ENCODE measurements at places on chromosomes 12 and 14.

- DNase-seq, result no peak
Measured at GRCh38 chr12:90951432-90952105, 3.4 kb downstream of the CCER1 start.

DNA sequence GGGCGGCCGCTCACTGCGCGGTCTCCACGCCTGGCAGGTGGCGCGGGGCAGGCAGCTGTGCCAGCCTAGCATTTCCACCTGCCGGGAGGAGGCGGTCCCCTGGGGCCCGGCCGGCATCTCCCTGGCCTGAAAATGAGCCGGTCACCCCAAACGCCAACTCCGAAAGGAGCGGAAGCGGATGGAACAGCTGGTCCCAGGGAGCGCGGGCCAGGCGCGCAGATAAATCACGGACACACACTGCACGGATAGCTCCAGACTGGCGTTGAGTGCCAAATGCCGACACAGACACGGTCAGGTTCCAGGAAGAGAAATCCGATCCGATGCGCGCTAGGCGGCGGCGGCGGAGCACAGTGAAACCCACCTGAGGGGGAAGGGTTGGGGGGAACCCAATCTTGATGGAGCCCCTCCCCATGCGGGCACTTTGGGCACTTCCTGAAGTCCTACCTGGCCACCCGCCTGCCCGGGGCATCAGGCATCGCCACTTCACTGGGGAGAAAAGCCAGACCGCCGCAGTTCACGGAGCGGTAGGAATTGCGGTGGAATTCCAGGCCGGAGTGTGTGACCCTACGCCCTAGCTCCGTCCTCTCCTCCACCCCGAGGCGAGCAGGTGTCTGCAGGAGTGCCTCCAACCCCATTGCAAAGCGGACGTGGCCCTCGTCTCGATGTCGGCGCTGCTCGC is 624 bp upstream of the PLEKHD1 start:
- DNase-seq, result peak; percentile 27

DNA sequence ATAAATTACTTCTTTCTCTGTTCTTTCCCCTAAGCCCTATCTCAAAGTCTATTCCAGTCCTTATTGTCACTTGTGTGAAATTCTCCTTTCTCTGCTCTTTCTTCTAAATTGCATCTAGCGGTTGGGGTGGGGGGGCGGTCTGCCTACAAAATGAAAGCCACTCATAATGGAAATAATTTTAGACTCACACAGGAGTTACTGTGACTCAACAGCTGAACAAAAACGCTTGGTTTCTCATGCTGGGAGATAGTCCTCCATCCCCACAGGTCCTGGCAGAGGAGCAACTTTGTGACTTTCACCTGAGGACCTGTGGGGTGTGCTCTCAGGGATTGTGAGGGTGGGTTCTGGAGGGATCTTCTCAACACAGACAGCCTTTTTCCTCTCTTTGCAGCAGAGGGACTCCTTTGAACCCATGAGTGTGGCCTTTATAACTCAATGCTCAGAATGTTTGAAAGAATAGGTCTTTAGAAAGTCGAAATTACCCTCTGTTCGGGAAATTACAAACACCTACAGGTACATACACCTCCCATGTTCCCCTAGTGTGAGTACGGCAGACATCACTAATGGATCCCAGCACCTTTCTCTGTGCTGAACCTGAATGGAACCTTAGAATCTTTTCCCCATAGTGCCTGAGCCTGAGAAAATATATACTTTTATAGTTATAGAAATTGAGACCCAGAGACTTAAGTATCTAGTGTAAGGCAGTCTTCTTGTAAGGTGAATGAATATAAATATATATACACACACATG is 109.7 kb downstream of the CHST11 start:
- no peak for DNase-seq

DNA sequence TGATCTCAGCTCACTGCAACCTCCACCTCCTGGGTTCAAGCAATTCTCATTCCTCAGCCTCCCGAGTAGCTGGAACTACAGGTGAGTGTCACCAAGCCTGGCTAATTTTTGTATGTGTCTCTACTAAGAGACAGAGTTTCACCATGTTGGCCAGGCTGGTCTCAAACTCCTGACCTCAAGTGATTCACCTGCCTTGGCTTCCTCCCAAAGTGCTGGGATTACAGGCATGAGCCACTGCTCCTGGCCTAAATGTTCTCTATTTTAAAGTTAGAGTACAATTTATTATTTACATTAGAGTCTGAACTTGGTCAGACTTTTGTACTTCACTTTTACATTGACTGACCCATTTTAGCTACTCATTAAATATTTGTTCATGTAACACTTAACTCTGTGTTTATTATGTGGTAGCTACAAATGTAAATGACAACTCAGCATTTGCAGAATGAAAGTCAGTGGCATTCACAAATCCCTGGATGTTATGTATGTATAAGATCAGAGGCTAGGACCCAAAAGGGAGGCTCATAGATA is 409.6 kb downstream of the APAF1 start:
- DNase-seq, result no peak

- no peak for DNase-seq
Measured at GRCh38 chr14:89635615-89636014, 218.6 kb upstream of the FOXN3 start.

- no peak for DNase-seq
Measured at GRCh38 chr14:97306133-97306759, 509.1 kb downstream of the VRK1 start.

GRCh38 chr14:68627050-68627867 is 165.6 kb downstream of the ZFP36L1 start:
- no peak for DNase-seq

GRCh38 chr14:56160088-56160487 is 41.9 kb downstream of the PELI2 start:
- no peak for DNase-seq

- no peak for DNase-seq
Measured at GRCh38 chr14:92404421-92404820, 81.5 kb downstream of the SLC24A4 start.

- DNase-seq, result no peak
Measured at GRCh38 chr14:104051092-104051813, 34.2 kb upstream of the ASPG start.

- no peak for DNase-seq
Measured at GRCh38 chr12:29309320-29309902, 71.6 kb downstream of the ERGIC2 start.

GRCh38 chr12:110005319-110005973 is 6.2 kb downstream of the ANKRD13A start:
- DNase-seq, result no peak

DNA sequence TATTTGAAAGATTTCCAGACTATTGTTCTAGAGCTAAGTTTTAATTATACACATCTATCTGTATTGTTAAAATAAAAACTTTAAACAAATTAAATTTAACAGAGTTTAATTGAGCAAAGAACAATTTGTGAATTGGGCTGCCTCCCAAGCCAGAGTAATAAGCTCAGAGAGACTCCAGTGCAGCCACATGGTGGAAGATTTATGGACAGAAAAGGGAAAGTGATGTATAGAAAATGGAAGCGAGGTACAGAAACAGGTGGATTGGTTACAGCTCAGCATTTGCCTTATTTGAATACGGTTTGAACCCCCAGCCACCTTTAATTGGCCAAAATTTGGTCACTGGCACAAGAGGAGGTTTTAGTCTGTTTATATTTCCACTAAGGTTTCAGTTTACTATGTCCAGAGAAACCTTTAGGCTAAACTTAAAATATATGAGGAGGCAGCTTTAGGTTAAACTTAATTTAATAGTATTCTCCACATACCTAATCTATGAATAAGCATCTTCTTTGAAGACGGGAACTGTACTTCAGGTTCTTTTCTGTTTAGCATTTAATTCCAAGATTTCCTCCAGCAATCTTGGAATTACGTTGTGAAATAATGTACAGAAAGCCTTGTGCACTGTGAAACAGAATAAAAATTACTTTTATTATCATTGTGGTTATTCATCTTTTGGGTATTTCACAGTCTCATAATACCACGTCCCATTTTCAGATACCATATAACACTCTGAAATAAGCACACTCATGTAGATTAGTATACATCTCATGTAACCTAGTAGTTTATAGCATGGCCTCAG is 19.4 kb downstream of the SRGAP1 start:
- DNase-seq, result no peak

GRCh38 chr12:10027721-10028120 is 2.8 kb upstream of the CLEC9A start:
- DNase-seq, result no peak

DNA sequence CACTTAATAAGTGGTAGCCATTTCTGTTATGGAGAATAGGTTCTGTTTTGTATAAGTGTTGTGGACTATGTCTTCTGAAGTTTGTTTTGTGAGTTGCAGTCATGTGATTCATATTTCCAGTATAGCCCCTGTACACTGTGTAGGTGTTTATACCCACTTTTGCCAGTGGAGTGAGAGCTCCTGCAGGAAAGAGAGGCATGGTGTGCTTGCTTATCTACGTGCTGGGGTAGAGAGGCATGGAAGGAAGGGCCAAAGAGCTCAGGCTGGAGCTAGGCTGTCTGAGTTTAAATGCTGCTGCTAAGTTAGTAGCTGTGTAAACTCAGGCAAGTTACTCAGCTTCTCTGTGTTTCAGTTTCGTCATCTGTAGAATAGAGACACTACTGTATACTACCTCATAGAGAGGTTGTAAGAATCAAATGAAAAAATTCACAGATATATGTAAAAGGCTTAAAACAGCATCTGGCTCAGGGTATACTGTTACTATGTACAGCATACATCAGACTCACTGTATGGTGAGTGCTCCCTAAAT is 88.2 kb upstream of the SLC38A2 start:
- DNase-seq, result no peak

- DNase-seq, result no peak
Measured at GRCh38 chr14:49982082-49982481, 89.2 kb downstream of the ARF6 start.

GRCh38 chr12:26564391-26564790 is 268.6 kb downstream of the ITPR2 start:
- DNase-seq, result no peak

DNA sequence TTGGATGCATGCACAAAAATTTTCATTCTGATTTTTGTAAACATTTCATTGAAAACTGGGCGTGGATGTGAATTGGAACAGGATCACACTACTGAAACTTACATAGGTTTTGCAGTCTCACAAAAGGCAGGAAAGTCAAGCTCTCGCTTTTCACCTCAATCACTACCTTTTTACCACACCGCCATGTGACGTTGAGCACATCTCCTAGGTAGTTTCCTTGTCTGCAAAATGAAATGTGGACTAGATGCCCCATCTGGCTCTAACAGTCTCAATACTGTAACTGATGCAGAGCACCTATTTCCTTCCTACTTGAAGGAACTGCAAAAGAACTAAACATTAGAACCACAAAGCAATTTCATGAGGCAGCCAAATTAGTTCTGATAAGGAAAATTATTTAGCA is 4.4 kb upstream of the YY1 start:
- no peak for DNase-seq

DNA sequence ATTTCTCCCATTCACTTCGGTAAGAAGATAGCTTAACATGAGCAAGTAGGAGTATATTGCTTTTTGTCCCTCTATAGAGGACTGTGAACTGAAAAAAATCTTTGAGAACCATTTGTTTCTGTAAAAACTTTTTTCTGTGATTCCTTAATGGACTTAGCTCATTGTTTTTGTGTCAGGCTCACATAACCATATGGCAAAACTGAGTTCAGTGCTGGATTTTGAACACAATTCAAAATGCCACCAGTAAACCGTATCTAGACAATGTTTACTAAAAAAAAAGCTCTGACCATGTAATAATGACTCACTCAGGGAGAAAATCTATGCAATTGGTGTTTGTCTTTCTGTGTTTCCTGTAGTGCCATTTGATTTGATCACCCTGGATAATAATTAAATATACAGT is 5.2 kb downstream of the TRHDE start:
- DNase-seq, result no peak

DNA sequence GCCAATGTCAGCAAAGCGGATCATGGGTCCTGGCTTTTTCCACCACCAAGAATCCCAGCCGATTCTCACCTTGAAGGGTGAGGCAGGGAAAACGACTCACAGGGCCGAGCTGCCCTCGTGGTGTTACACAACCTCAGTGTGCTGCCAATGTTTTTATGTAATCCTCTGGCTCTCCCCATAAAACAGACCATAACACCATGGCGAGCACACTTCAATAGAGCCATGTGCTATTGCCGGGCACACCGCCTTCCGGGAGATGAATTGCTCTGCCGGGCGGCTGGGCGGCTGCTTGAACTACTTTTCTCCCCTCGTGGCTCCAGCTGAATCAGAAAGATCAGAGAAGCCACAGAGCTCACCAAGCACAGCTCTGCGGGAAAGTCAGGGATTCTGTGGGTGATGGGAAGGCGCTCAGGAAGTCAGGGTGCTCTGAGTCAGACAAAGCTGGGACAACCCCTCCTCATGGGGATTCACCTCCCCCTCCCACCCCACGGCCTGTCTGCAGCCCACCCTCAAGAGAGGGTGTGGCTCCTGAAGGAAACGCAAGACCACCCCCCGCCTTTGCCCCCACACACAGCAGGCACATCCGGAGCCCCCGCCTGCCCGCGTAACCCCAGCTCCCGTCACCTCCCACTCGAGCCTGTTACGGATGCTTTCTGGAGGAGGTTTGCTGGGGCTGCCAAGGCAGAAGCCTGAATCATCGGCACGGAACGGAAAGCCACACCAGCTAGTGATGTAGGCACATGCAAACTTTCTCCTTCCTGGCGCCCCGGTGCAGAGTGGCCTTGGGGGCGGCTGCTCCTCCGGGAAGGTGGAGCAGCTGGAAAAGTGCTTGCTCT is 1.8 kb downstream of the GALNT9 start:
- no peak for DNase-seq

DNA sequence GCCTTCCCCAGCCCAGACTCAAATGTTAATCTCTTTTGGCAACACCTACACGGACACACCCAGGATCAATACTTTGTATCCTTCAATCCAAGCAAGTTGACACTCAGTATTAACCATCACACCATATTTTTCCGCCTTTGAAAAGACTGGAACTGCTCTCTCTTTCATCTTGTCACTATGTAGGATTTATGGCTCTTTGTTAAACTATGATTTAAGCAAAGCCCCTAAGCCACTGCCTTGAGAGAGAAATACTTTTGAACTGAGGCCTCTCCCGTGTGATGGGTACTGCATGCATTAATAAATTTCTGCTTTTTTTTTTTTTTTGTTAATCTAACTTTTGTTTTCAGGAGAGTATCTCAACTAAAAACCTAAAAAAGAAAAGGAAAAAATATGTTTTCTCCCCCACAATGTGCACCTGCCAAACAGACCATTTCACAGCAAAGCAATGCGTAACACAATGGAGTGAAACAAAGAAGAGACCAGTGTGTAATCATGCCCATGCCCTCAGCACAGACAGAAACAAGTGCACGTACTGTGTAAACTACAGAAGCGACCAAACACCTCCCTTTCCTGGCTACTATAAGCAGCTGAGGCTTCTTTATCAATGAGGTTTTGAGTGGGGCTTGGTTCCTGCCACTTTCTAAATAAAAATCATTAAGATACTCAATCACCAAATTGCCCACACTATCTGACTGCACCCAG is 28.3 kb upstream of the ETFBKMT start:
- no peak for DNase-seq
